ENCODE measurements at places on chromosomes 7 and 10.

- DNase-seq: peak; percentile 82
Observed at GRCh38 chr10:118669020-118669791, 73.8 kb upstream of the PRLHR start.

DNA sequence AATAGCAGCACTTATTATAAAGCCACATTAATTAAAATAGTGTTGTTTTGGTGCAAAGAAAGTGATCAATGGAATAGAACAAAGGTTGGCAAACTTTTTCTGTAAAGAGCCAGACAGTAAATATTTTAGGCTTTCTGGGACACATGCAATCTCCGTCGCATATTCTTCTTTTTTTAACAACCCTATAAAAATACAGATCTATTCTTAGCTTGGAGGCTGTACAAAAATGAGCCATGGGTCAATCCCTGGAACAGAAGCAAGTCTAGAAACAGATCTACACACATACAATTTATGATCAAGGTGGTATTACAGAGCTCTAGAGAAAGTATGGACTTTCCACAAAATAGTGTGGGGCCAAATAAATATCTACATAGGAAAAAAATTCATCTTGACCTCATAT lies 71.8 kb downstream of the ARHGAP21 start:
- no peak for DNase-seq

GRCh38 chr7:106629516-106629915 lies 31.4 kb downstream of the CCDC71L start:
- DNase-seq: no peak

DNA sequence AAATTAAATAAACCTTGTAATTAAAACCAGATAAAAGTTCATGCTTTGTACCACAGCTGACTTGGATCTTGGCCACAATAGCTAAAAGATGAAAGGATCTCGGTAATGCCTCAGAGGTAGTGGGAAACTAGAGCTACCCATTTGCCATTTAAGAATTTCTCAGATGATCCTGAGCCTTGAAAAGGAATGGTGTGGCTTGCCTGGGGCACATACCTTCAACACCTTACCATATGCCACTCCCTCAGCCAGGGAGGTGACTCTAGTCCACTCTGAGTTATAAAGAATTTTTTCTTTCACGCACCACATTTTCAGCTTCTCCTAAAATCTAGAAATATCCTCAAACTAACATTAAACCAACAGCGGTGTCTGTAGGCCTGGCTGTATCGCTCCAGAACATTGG lies 516.3 kb upstream of the TEX47 start:
- DNase-seq: no peak

GRCh38 chr7:124909808-124910207 lies 19.8 kb downstream of the POT1 start:
- DNase-seq: no peak

DNA sequence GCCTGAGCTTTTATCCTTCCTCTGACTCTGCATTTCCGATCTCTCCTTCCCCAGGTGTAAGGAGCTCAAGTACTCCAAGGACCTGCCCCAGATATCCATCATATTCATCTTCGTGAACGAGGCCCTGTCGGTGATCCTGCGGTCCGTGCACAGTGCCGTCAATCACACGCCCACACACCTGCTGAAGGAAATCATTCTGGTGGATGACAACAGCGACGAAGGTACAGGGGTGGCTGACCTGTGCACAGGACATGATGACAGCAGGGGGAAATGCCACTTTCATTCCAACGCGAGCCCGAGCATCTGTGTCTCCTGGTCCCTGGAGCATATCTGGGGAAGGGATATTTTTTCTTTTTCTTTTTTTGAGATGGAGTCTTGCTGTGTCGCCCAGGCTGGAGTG lies 256.2 kb downstream of the GALNT17 start:
- no peak for DNase-seq

GRCh38 chr7:121961089-121961867 lies 88.3 kb downstream of the PTPRZ1 start:
- DNase-seq: peak; percentile 47

GRCh38 chr7:20302891-20303290 lies 27.8 kb upstream of the ITGB8 start:
- no peak for DNase-seq

DNA sequence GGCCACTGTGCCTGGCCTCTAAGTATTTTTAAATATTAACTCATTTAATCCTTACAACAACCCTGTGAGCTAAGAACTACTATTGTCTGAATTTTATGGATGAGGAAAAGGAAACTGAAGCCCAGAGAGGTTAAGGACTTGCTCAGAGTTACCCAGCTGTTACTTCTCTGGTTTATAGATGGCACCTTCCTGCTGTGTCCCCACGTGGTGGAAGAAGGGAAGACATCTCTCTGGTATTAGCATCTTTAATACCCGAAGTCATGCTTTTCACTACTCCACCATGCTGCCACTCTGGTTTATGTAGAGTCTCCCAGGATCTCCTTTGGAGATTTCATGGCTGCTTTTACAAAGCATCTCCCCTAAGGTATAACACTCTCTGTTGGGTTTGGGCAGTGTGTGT lies 105.5 kb upstream of the MKLN1 start:
- DNase-seq: no peak

- no peak for DNase-seq
Observed at GRCh38 chr10:14220026-14220425, 110.7 kb downstream of the FRMD4A start.

- no peak for DNase-seq
Observed at GRCh38 chr7:71132377-71133231, 660 bp downstream of the GALNT17 start.

DNA sequence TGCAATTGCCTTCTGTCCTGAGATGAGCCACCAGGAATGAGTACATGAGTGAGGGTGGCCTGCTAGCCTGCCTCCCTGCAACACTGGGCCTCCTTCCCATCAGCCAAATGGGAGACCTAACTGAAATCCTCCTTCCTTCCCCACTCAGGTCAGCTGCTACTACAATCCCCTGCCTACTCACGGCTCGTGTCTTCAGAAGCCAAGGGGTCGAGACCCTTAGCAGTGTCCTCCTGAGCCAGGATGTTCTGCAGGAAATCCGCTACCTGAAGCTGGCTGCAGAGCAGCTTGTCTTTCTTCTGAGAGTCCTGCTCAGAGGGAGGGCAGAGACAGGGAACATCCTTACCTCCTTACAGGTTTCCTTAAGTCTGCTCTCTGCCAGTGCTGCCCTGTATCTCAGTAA lies 1.2 kb downstream of the ZWINT start:
- no peak for DNase-seq

GRCh38 chr7:41967156-41967555 lies 264.3 kb upstream of the INHBA start:
- no peak for DNase-seq

GRCh38 chr7:44278451-44279161 lies 46.8 kb downstream of the CAMK2B start:
- no peak for DNase-seq

Measured in skin of body (tissue), 3 donors.